ENCODE measurements at places on chromosomes 7 and 10. TPM values are rescaled to one million over a fixed set of nuclear protein-coding genes. Genes with fewer than 3 reads are reported as not detected.

Gene VTI1A
- 13.3 TPM for polyA plus RNA-seq

DNA sequence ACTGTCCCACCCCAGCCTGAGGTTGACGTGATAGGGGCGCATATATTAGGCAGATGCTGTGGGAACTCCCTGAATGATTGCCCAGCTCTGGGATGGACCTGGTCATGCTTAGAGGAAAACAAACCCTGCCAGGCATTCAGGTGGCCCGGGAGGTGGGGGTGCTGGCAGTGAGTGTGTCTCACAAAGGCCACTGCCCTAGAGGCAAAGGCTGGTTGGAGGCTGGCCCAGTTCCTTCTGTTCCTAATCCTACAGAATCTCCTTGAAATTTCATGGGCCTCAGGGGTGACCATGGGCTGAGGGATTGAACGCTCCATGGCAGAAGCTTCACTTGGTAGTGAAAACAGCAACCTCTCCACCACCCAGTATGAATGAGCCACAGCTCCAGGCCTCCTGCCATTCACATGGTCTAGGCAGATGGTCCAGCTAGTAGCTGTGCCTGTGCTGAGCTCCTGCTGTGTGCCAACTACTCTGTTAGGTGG is 25.6 kb downstream of the ADRA2A start:
- DNase-seq: no peak

DNA sequence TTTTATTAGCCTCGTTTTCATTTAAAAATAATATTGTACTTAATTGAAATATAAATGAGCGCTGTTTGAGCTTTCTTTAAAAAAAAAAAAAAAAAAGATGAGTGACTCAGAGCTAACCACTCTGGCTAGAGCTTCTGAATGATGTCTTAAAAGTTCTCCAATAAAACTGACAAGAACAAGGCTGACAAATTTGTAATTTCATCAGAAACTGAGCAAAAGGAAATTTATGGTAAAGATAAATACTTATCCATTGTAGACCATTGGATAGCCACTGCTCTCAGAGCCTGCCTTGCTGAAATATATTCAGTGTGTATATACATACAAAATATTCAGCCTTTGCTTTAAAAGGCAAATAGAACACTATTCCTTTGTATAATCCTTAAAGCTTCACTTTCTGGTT is 91.2 kb upstream of the OIT3 start:
- DNase-seq: no peak

DNA sequence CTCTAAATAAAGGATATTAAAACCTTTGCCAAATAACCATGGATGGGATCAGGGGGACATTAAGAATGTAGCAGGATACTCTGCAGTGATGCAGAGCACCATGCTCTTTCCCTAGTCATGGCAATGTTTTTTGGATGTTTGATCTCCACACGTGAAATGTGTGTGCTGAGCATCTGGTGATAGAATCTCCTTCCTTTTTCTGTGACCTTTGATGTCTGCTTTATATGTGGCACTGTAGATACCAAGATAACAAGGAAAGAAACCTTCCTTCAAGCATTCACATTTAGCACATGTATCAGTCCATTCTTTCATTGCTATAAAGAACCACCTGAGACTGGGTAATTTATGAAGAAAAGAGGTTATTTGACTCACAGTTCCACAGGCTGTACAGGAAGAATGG is 87.7 kb upstream of the CYP2C9 start:
- DNase-seq: no peak

DNA sequence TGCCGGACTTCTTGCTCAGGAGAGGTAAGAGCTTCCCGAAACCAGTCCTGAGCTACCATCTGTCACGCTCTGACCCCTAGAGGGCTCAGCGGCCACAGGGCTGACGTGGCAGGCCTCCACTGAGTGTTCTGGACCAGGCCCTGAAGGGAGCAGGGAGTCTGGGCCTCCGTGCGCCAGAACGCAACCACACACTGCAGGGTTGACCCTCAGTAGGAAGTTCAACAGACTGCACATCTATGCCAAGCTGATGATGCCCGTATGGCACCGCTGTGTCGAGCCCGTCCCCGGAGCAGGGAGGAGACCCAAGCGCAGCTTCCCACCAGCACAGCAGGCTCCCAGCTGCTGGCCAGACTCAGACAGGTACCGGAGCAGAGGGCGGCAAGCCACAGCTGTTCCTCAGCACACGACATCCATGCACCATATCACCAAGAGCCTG is 39.2 kb downstream of the CAMK2B start:
- no peak for DNase-seq

GRCh38 chr10:131690805-131691239 is 210.0 kb upstream of the PPP2R2D start:
- no peak for DNase-seq

Data from muscle of arm (tissue), 14 donors.